Naive B cell (primary cell): ENCODE measurements at places on chromosomes 11 and 22.

DNA sequence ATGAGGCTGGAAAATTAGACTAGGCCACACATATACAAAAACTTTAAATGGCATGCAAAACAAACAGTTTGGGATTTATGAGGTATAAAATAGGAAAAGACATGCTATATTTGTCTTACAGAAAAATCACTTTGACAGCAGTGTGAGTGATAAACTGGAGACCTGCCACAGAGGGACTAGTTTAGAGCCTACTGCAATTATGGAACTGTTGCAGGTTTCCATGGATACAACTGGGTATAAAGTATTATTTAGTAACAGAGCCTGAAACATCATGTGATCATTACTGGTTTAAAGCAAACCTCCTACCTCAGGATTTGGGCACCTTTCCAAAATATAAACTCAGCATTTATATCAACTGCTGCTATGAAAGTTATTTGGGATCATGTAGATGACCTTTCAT is 1032.5 kb downstream of the DLG2 start:
- no peak for DNase-seq

DNA sequence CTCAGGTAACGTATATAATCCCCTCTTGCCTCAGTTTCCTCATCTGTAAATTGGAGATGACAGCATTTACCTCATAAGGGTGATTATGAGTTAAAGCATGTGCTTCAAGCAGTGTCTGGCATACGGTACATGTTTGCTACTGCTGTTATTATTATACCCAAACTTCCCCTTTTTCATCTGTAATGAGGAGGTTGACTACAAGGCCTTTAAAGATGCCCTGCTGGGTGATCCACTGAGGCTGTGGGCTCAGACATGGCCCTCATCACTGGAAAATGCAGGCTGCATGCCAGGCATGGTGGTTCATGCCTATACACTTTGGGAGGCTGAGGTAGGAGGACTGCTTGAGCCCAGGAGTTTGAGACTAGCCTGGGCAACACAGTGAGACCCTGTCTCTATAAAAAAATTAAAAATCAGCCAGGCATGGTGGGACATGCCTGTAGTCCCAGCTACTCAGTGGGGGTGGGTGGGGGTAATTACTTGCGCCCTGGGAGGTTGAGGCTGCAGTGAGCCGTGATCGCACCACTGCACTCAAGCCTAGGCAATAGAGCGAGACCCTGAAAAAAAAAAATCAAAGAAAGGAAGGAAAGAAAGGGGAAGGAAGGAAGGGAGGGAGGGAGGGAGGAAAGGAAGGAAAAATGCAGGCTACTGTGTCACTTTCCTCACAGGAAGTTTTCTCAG is 4.3 kb downstream of the PIK3IP1 start:
- DNase-seq, result peak; percentile 62

DNA sequence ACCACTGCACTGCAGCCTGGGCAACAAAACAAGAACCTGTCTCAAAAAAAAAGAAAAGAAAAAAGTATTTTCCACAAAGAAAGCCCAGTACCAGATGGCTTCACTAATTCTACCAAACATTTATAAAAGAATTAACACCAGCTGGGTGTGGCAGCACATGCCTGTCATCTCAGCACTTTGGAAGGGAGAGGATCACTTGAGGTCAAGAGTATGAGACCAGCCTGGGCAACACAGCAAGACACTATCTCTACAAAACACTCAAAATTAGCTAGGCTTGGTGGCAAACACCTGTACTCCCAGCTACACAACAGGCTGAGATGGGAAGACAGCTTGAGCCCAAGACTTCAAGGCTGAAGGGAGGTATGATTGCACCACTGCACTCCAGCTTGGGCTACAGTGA is 20.1 kb downstream of the RSF1 start:
- DNase-seq, result no peak

- no peak for DNase-seq
These were observed 63.1 kb downstream of the DHCR7 start for GRCh38 chr11:71385091-71385490.

DNA sequence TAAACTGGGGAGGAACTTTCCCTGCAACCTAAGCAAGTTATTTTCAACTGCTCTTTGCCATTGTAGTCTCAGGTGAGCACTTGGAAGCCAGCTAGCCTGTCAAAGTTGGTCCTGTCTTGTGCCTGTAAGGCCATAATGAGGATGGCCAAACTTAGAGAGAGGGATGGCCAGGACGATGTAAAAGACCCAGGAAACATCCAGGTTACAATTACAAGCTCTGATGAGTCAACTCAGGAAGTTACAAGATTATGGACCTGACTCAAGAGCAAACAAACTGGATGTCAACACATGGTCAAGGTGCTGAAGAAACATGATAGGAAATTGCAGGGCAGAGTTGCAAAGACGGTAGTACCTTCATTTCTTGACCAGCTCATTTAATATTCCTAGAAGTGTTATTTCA is 1.6 kb downstream of the GTPBP1 start:
- no peak for DNase-seq

- DNase-seq, result no peak
These were observed 68.2 kb downstream of the SYT13 start for GRCh38 chr11:45217991-45218390.
